GM23248 (cell line): ENCODE measurements at places on chromosomes 4 and X. TPM values are rescaled to one million over a fixed set of nuclear protein-coding genes. Genes with fewer than 3 reads are reported as not detected.
A peak's percentile ranks its signal among the peaks of the same experiment; 100 is the strongest.

- no peak for DNase-seq
Measured at GRCh38 chr4:157895205-157895604, 277.6 kb downstream of the GASK1B start.

DNA sequence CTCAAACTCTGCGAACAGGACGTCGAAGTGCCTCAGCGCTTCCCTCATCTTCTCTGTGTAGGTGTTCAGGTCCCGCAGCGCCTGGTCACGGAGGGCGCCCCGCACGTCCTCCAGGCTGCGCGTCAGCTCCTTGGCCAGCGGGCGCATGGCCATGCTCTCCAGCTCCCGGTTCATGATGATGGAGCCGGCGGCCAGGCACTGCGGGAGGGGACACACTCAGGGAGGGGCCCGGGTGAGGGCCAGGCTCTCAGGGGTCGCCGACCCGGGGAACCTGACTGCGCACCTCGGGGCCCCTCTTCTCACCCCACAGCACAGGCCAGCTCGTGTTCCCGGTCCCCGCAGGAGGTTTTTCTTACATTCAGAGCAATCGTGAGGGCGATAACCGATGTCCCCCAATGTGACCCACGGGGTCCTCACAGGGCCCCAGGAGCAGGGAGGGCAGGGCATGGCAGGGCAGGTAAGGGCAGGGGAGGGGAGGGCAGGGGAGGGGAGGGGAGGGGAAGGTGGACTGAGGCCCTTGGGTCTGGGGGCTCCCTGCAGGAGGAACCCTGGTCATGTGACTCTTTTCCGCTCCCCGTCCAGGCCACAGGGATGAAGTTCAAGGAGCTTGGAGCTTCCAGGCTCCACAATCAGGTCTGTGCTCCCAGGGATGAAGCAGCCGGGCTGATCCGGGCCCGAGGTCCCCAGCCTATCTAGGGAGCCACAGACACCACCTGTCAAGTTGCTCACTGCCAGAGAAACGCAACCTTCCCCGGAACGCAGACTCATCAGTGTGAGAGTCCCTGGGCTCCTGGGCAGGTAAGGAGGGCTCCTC is 77.8 kb upstream of the MXD4 start:
- no peak for DNase-seq

KLF8 gene
- polyA plus RNA-seq = 1.2 and 1.8 TPM in 2 replicates

DNA sequence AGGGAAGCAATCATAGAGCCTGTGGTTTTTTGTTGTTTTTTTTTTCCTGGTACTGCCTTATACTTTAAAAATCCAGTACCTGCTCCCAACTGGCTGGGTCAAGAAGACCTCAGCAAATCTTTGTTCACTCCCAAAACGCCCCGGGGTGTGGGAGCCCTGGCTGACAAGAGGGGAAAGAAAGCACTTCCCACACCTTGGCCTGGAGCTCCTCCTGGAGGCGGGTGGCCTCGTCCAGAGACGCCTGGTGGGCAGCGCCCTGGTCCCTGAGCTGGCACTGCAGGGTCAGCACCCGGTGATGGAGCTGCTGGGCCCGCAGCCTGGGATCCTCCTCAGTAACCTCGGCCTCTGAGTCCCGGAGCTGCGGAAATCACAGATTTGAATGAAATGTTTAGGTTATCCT is 38.2 kb downstream of the C4orf50 start:
- DNase-seq = peak; percentile 23

TACR3 gene
- polyA plus RNA-seq = not detected in 2 replicates

DNA sequence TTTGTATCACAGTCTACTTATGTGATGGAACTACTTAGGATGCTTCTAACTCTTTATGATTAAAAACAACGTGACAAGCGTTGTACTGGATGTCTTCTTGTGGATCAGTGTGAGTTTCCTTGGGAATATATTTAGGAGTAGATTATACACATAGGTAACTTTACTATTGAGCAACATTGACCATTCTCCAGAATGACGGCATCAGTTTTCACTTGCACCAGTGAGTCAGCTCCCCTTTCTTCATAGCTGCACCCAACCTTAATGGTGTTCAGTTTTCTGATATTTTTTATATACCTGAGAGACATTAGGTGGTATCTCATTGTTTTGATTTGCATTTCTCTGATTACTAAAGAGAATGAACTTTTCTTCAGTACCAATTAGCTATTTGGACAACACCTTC is 343.9 kb downstream of the ADGRL3 start:
- no peak for DNase-seq

TMPRSS11D gene
- polyA plus RNA-seq = not detected in 2 replicates

DNA sequence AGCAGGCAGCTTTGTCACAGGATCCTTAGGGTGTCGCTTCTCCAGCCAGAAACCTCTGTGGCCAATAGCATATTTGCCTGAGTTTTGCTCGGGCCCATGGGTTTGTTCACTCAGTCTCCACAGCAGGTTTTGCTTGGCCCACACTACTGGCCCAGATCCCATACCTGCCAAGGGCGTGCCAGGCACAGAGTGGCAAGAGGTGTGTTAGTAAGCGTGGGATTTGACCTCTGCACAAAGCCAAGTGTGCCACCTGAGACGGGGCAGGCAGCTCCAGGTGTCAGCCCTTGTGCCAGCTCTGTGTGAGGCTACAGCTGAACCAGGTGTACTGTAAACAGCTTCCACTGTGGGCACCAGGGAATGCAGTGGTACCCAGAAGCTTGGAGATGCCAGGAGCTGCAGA is 2003.0 kb downstream of the C4orf33 start:
- DNase-seq = no peak

- no peak for DNase-seq
Measured at GRCh38 chr4:139560406-139561104, 4.5 kb upstream of the SETD7 start.

P2RY4 gene
- polyA plus RNA-seq = not detected in 2 replicates

- DNase-seq = peak; percentile 72
Measured at GRCh38 chr4:10584042-10584441, 100.5 kb downstream of the CLNK start.

DNA sequence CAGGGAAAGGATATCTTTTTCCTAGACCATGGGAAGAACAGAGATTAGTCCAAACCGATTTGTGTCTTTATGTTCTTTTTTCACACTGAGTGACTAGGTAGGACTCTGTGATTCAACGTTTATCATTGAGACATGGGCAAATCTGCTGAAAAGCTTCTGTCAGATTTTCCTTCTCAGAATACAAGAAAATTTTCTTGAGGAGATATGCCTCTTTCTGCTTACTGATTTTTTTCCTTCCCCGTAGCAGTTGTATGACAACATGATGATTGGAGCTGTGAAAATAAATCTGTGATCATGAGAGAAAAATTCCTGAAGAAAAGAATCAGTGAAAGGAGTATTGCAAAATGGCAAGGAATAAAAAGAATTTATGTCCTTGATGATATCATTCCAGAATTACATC is 130.6 kb upstream of the FAT4 start:
- peak; percentile 65 for DNase-seq

APELA gene
- polyA plus RNA-seq = not detected in 2 replicates

CSAG1 gene
- 0.24 TPM in 1 of 2 replicates, not detected in the other for polyA plus RNA-seq

ATOH1 gene
- polyA plus RNA-seq = not detected in 2 replicates

GRCh38 chr4:87975466-87975865 is at the start of gene SPP1:
Gene SPP1, plus strand, starts transcription at chr4:87975714. Its CDS starts 1,182 bp downstream, at chr4:87976896.
- DNase-seq = peak; percentile 35

GRCh38 chrX:41589634-41590270 is 99.0 kb upstream of the GPR34 start:
- peak; percentile 36 for DNase-seq

DNA sequence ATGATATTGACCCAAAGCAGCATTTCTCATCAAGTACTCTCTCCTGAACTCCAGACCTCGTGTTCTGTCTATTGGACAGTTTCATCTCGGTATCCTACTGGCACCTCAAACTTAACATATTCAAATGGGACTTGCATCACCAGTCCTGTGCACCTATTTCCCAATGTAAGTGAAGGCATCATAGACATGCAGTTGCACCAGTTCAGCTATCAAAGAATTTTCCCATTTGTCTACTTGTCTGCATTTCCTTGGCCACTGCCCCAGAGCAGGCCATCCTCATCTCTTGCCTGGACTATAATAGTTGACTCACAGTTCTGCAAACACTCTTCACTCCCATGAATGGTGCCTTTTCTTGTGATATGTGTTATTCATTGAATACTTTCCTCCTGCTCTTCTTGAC is 11.3 kb upstream of the LIMCH1 start:
- DNase-seq = no peak

DNA sequence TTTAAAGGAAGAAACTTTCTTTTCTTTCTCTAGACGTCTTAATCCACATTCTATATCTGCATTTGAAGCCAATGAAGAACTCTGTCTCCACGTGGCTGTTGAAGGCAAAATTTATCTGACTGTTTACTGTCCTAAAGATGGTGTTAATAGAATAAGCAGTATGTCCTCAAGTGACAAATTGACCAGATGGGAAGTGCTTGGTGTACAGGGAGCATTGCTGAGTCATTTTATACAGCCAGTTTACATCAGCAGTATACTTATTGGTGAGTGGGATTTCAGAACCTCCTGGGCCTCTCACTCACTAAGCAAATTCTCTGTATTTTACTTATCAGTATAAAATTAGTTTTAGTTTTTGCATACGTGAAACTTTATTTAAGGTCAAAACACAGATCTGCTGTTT is 33.7 kb downstream of the ADAD1 start:
- peak; percentile 4 for DNase-seq

ARHGAP24 gene
- 21.9 and 24.1 TPM in 2 replicates for polyA plus RNA-seq
